ENCODE measurements at places on chromosomes 16 and 17.

DNA sequence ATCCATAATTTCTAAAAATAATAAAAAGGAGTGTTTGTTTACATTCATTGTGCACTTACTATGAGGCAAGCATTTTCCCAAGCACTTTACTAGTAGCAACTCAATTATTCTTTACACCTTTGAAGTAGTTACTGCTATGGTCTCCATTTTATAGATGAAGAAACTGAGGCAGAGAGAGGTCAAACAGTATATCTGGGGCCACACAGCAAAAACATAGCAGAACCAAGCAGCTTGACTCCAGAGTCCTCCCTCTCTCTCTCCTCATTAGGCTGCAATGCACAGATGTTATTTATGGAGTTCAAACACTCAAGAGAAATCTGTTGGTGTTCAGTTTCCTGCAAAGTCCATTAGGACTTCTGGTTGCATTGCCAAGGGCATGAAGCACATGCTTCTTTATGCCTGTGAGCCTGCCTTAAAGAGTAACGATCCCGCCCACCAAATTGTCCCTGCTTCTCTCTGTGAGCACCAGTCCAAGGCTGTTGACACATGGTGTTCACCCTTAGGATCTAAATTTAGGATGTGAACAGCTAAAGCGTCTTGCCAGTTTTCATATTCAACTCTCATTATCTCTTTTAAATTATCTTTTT, 44.0 kb downstream of the GPRC5B start:
- peaks cover 3% of the 10 kb centered on the region for H3K4me1 ChIP-seq
- DNase-seq: no peak
- H3K36me3 ChIP-seq: no peaks in the 10 kb centered on the region
- no peaks in the 10 kb centered on the region for H3K27me3 ChIP-seq
- H3K27ac ChIP-seq: no peak overlapping the region
- no peak overlapping the region for H3K4me3 ChIP-seq

GRCh38 chr16:87051526-87052320, 265.5 kb downstream of the C16orf95 start:
- no peaks in the 10 kb centered on the region for H3K4me1 ChIP-seq
- H3K27ac ChIP-seq: no peak overlapping the region
- H3K4me3 ChIP-seq: no peak overlapping the region
- DNase-seq: no peak

DNA sequence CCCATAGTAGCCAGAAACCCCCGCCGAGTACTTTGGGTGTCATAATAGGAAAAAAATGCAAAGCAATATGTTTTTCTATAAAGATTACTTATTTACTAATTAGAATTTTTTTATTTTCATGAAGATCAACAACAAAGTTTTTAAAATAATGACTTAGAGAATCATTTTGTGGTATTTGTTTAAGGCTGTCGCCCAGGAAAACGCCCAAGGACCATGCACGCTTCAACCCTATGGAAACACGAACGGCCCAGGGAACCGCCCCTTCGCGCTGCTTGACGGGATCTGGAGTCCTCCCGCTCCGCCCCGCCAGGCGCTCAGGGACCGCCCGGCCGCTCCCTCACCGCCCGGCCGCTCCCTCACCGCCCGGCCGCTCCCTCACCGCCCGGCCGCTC, 408 bp upstream of the KPNA2 start:
- peak; percentile 92 for DNase-seq
- no peak overlapping the region for H3K27ac ChIP-seq
- H3K4me3 ChIP-seq: peak overlapping the region; percentile 36
- no peaks in the 10 kb centered on the region for H3K27me3 ChIP-seq
- no peaks in the 10 kb centered on the region for H3K36me3 ChIP-seq

DNA sequence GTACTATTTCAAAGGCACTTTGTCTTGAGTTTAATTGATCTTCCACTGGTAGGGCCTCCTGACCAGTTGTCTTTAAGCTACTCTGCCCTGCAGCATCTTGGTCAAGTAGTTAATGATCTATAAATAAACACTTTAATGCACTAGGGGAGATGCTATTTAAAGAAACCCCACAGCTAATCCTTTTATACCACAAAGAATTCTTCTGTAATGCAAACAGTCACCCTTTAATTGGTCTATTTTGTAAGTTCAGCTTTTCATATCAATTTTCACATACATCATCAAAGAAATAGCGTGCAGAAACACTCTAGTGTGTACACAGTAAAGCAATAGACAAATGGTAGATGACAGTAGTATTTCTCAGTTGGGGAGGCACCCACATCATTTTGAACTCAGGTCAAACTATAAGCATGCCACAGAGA, 70.3 kb downstream of the PMP22 start:
- H3K4me3 ChIP-seq: no peak overlapping the region
- H3K4me1 ChIP-seq: no peaks in the 10 kb centered on the region
- H3K27me3 ChIP-seq: no peaks in the 10 kb centered on the region
- no peak overlapping the region for H3K27ac ChIP-seq
- no peak for DNase-seq
- no peaks in the 10 kb centered on the region for H3K36me3 ChIP-seq

- DNase-seq: no peak
- no peaks in the 10 kb centered on the region for H3K36me3 ChIP-seq
- no peaks in the 10 kb centered on the region for H3K27me3 ChIP-seq
- no peaks in the 10 kb centered on the region for H3K4me1 ChIP-seq
Observed at GRCh38 chr16:48182979-48183537, 27.3 kb upstream of the ABCC12 start.

DNA sequence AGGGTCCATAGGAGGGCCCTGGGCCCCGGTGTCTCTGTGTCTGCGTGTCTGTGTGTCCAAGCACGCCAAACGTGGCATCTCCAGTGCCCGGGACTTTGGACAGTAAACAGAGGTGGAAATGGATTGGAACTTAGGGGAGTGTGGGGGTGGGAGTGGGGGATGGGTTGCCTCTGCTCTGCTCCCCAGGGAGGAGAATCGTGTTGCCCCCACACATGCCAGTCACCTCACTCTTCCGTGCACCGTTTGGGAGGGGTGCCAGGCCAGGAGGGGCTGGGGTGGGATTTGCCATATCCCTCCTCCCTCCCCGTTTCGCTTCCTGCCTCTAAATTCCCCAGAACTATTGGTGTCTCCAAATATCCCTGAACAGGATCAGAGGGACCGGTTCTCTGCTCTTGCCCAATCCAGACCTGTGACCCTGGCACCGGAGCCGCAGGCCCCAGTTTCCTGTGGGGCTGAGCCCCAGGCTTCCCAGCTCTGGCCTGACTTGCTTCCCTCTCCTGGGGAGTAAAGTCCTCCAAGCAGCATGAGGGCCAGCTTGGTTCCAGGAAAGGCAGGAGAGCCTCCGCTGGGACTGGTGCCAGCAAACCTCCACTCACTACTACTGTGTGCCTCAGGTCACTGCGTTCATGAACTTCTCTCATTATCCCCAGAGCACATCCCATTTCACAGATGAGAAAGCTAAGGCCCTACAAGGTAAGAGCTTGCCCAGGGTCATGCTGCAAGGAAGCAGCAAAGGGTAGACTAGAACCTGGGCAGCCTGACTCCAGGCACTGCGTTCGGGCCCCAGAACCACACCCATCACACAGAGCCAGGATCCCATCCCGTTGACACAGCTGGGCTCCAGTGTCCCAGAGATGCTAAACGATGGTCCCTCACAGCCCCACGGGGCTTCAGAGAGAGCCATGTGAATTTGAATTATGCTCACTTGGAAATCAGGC, at the start of gene ASGR1:
Gene ASGR1, minus strand, starts transcription at position 54 of the 938 bp plus-strand sequence. CDS start 807 bp downstream, outside the sequence.
- no peak within 1 kb of the TSS for H3K4me3 ChIP-seq
- no peaks in the 10 kb centered on the region for H3K4me1 ChIP-seq
- no peaks in the 10 kb centered on the region for H3K36me3 ChIP-seq
- H3K27me3 ChIP-seq: no peaks in the 10 kb centered on the region

GRCh38 chr16:79181419-79181818, 419.1 kb downstream of the MAF start:
- H3K27me3 ChIP-seq: no peaks in the 10 kb centered on the region
- H3K27ac ChIP-seq: no peak overlapping the region
- H3K4me1 ChIP-seq: peaks cover 9% of the 10 kb centered on the region

GRCh38 chr17:75832652-75833400, 11.4 kb downstream of the UNC13D start:
- no peaks in the 10 kb centered on the region for H3K36me3 ChIP-seq
- DNase-seq: no peak
- no peaks in the 10 kb centered on the region for H3K27me3 ChIP-seq
- no peak overlapping the region for H3K4me3 ChIP-seq
- H3K4me1 ChIP-seq: peaks cover 2% of the 10 kb centered on the region
- no peak overlapping the region for H3K27ac ChIP-seq

- H3K27me3 ChIP-seq: no peaks in the 10 kb centered on the region
- DNase-seq: no peak
- H3K36me3 ChIP-seq: no peaks in the 10 kb centered on the region
- no peak overlapping the region for H3K27ac ChIP-seq
- H3K4me3 ChIP-seq: no peak overlapping the region
Observed at GRCh38 chr17:81378941-81379511, 16.2 kb upstream of the BAHCC1 start.

GRCh38 chr17:77254951-77255825, 114.4 kb downstream of the SEC14L1 start:
- peak; percentile 27 for DNase-seq
- H3K36me3 ChIP-seq: no peaks in the 10 kb centered on the region
- H3K4me3 ChIP-seq: no peak overlapping the region
- H3K27me3 ChIP-seq: no peaks in the 10 kb centered on the region

DNA sequence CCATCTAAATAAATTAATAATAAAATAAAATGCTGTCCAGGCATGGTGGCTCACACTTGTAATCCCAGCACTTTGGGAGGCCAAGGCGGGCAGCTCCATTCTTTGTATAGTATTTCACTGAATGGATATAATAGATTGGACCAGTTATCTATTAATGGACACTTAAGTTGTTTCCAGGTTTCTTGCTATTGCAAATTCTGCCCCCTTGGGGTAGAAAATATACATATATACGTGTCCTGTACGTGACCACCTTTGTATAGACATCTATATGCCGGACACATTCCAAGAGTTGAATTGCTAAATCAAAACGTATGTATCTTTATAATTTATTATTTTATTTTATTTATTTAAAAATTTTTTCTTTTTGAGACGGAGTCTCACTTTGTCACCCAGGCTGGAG, 3.9 kb upstream of the EXOC7 start:
- H3K4me1 ChIP-seq: peaks cover 10% of the 10 kb centered on the region
- no peak overlapping the region for H3K27ac ChIP-seq
- H3K27me3 ChIP-seq: no peaks in the 10 kb centered on the region

DNA sequence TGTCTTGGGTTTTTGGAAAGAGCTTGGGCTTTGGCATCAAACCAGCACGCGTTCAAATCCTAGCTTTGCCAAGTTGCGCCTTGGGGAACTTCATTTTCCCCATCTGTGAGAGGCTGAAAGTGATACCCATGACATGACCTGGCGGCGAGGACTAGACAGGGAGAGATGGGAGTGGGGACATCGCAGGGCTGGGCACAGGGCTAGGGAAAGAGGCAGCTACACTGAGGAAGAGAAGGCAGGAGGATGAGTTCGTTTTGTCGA, 202.9 kb downstream of the IRF8 start:
- H3K27me3 ChIP-seq: no peaks in the 10 kb centered on the region
- H3K4me3 ChIP-seq: no peak overlapping the region
- DNase-seq: no peak
- H3K36me3 ChIP-seq: no peaks in the 10 kb centered on the region
- H3K4me1 ChIP-seq: no peaks in the 10 kb centered on the region

GRCh38 chr17:73288534-73289302, 23.1 kb downstream of the CDC42EP4 start:
- peaks cover 74% of the 10 kb centered on the region for H3K4me1 ChIP-seq
- H3K27me3 ChIP-seq: no peaks in the 10 kb centered on the region
- H3K36me3 ChIP-seq: no peaks in the 10 kb centered on the region

- no peak overlapping the region for H3K4me3 ChIP-seq
- no peaks in the 10 kb centered on the region for H3K36me3 ChIP-seq
- H3K27ac ChIP-seq: no peak overlapping the region
- no peaks in the 10 kb centered on the region for H3K4me1 ChIP-seq
- no peaks in the 10 kb centered on the region for H3K27me3 ChIP-seq
- no peak for DNase-seq
Observed at GRCh38 chr16:77271532-77272426, 72.6 kb downstream of the SYCE1L start.

DNA sequence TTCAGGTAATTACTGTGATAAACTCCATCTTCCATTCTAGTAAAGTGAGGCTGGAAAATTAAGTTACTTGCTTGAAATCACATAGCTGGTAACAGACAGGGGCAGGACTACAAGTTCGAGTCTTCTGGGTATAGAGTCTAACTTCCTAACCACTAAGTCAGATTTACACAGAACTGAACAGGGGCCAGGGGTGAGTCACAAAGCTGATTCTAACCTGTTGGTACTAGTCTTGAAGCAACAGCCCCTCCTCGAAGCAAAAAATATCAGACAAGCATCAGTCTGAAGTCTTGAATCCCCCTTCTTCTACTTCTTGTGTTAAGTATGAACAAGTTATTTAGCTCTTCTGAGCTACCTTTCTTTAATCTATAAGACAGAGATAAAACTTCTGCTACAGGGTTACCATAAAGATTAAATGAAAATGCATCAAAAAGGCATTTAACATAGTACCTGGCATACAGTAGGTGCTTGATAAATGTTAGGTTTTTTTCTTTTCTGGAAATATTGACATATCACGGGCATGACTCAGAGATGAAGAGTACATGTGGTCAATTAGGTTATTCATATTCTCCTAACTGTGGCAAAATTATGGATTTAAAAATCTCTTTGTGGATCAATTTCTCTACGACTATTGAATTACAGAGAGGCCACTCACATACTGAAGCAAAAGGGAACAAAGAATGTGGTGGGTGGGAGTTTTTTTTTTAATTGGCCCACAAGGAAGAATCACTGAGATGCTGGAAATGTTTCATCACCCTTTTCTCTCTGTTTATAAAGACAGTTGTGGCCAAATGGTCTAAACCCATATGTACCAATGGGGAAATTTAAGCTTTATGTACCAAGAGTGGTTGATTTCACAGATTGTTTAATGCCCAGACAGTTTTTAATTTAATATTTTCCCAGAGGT, 266.9 kb upstream of the DYNLRB2 start:
- no peaks in the 10 kb centered on the region for H3K4me1 ChIP-seq
- H3K27ac ChIP-seq: no peak overlapping the region
- no peak overlapping the region for H3K4me3 ChIP-seq
- no peaks in the 10 kb centered on the region for H3K27me3 ChIP-seq
- no peak for DNase-seq

DNA sequence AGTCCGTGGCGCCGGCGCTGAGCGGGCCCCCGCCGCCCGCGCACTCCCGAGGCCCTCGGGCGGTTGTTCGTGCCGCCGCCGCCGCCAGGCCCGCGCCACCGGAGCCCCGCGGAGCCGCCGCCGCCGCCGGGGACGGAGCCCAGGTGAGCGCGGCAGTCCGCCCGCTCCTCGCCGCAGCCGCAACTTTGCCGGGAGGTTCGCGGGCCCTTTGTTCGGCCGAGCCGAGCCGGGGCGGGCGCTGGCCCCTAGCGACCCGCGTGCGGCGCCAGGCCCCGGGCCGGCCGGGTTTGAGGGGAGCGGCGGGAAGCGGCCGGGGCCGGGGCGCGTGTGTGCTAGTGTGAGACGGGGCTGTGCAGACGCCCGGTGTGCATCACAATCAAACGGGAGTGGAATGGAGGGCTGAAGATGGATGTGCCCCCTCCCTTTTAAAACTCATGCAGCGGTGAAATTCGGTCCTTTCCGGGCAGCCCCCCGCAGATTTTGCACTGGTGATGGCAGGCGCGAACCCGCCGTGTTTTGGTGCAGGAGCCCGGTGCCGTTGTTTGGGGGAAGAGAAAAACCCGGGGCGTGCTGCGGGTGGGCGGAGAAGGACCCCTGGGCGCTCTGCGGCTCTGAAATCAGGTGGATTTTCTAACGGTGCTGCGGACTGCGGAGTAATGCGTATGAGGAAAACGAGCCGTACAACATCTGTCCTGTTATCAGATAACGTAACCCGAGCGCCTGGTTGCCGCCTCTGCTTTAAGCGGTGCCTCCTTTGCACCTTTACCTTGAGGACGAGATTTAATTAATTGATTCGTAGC, 823 bp downstream of the TNRC6C start:
- H3K36me3 ChIP-seq: no peaks in the 10 kb centered on the region
- peak overlapping the region; percentile 68 for H3K4me3 ChIP-seq
- no peaks in the 10 kb centered on the region for H3K27me3 ChIP-seq
- peak; percentile 47 for DNase-seq
- H3K27ac ChIP-seq: peak overlapping the region; percentile 38
